ENCODE measurements at places on chromosomes 7 and 10.

DNA sequence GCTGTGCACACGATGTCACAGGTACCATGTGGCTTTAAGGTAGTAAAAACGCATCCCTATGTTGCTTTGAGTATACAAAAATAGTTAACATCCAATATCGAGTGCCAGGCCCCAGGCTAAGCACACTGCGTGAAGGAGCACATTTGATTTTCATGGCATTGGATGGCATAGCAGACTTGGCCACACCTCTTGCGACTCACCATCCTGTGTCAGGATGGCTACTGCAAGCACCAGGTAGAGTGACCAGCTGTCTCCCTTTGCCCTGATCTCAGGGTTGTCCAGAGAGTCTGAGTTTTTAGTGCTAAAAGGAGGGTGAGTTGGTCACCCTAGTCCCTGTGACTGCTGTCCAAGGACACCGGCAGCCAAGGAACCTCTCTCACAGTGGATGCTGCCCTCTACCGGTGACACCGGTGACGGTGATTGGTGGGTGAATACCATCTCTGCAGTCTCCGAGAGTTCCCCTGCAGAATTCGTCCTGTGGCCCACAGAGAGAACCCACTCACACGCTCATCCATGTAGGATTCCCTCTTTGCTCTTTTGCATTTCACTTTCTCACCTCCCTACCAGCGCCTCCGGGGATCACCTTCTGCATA lies 76.1 kb downstream of the BICC1 start:
- DNase-seq, result no peak

- DNase-seq, result no peak
Measured at GRCh38 chr10:95537542-95537927, 23.6 kb downstream of the SORBS1 start.

GRCh38 chr7:9264395-9264794 lies 831.0 kb downstream of the NXPH1 start:
- DNase-seq, result no peak

GRCh38 chr10:121614613-121615434 lies 16.6 kb upstream of the FGFR2 start:
- no peak for DNase-seq

DNA sequence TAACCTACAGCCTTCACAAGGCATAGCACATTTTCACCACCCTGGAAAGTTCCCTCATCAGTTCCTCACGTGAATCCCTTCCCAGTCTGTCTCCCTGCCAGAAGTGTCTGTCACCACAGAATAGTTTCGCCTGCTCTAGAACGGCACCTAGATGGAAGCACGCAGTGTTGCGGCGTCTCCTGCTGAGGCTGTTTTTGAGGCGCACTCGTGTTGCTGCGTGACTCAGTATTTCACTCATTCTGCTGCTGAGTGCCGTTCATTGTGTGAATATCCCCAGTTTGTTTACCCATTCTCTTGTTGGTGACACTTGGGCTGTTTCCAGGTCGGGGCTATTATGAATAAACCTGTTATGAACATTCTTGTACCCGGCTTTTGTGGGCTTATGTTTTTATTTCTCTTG lies 12.8 kb downstream of the NOS3 start:
- no peak for DNase-seq

GRCh38 chr7:47878662-47879061 lies 69.6 kb downstream of the PKD1L1 start:
- no peak for DNase-seq

GRCh38 chr10:3755440-3756359 lies 29.3 kb downstream of the KLF6 start:
- no peak for DNase-seq

DNA sequence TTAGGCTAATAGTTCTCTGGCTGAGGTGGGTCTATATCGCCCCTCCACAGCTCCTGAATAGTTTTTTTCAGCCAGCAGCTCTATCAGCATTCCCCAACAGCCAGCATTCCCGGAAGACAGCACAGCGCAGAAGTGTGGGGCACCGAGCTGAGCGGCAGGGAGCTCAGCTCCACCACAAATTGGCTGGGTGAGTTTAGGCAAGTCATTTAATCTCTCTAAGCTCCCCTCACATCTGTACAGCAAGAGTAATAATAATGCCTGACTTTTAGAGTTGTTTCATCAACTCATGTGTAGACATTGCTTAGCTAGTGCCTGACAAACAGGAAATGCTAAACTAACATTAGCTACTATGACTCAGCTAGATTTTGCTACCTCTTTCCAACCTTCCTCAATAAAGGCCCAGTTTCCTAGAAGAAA lies 247.9 kb upstream of the PTN start:
- no peak for DNase-seq

DNA sequence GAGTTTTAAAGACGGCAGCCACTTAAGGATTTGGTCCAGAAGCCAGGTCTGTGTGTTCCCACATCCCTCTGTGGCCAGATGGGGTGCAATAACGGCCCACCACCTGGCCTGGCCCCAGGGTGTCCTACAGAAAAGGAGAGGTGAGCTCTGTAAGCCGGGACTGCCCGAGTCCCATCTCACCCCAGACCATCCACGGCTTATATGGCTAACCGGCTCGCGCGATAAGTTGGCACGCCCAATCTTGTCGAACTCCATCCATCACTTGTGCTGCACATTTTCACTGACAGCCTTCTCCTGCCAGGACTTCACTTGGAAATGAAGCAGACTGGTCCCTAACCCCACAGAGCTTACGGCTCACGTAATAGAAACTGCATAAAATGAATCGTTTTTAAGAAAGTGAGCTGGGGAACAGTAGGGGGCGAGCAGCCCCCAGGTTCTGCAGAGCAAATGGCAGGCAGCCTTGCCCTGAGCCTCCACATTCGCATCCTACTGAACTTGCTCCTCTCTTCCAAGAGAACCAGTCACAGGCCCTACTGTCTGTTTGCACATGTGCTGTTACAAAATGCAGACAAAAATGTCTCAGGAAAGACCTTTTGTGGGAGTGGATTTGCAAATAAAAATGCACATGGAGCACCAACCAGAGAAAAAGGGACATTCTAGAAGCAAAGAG lies 98.2 kb downstream of the TNS3 start:
- DNase-seq, result no peak

- DNase-seq, result no peak
Measured at GRCh38 chr7:38669965-38670520, 38.9 kb upstream of the AMPH start.

DNA sequence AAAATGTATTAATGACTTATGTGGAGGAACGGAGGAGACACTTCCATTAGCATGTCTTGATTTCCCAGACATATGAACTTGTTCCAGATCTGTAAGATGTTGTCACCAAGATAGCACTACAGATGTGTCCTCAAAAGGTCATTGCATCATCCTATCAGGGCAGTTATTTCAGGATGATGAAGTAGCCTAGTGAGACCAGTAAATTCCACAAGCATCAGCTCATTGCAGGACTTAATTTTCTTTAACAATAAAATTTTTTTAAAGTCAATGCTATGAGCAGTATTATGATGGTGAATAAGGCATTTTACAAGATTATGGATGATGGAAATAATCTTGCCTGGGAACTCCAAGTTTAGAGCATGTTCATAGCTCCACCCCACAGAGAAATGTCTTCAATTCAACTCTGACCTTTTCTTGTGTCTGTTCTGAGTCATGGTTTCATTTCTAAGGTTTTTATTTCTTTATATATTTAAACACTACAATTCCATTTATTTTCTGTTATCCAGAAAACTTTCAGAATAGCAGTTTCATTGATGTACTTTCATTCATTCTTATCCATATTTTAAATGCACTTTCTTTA lies 1203.3 kb upstream of the CELF2 start:
- no peak for DNase-seq

- no peak for DNase-seq
Measured at GRCh38 chr7:156693627-156694026, 53.1 kb downstream of the RNF32 start.

- DNase-seq, result no peak
Measured at GRCh38 chr7:1290026-1290678, 57.5 kb downstream of the UNCX start.

DNA sequence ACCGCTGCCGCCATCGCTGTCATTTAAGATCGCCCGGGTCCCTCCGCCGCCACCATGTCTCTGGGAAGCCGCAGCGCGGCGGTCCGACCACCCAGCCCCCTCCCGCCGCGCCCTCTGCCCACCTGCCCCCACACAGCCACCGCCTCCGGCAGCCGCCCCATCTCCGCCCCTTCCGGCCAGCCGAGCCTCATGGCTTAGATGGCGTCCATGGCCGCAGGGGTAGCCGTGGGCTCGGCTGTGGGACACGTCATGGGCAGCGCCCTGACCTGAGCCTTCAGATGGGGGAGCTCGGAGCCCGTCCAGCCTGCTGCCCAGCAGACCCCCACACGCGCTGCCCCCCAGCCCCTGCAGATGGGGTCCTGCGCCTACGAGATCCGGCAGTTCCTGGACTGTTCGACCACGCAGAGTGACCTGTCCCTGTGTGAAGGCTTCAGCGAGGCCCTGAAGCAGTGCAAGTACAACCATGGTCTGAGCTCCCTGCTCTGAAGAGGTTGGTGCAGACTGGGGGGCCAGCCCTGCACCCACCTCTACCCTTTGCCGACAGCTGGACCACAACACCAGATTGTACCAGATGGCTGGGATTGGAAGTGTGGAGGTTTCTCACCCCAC lies 38.0 kb upstream of the TARP start:
- no peak for DNase-seq

GRCh38 chr10:96513305-96513697 lies 425 bp downstream of the TLL2 start:
- DNase-seq, result no peak

GRCh38 chr10:70482982-70483760 lies 4.6 kb downstream of the PALD1 start:
- no peak for DNase-seq

GRCh38 chr10:7589748-7590147 lies 77.0 kb downstream of the ITIH5 start:
- DNase-seq, result no peak

DNA sequence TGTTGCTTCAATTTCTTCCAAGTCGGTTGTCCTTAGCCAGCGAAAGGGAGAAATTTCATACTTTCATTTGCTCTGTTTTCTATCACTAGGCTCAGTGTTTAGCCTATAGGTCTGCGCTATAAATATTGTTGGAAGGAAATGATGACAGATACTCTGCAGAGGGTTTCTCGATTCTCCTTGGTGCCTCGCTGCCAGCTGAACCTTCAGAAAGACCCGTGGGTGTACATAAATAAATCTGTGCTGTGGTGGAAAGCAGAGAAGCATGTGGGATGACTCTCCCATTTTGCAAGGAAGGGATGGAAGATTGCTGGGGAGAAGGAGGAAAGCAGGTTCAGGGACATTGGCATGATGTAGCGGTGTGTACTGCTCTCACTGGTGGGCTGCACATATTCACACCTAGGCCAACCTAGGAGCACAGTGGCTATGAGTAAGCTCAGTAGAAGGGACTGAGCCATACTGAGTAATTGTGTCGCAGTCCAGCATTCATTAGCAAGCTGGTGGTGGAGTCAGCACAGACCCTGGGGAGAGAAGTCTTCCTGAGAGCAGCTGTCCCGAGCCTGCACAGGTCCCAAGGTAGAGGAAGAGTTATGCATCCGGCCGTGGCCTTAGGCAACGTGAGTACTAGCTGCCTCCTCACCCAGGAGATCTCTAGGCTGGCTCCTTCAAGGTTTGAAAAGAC lies 50.5 kb downstream of the PNLIPRP3 start:
- no peak for DNase-seq

GRCh38 chr7:116828281-116828680 lies 34.1 kb upstream of the CAPZA2 start:
- no peak for DNase-seq

DNA sequence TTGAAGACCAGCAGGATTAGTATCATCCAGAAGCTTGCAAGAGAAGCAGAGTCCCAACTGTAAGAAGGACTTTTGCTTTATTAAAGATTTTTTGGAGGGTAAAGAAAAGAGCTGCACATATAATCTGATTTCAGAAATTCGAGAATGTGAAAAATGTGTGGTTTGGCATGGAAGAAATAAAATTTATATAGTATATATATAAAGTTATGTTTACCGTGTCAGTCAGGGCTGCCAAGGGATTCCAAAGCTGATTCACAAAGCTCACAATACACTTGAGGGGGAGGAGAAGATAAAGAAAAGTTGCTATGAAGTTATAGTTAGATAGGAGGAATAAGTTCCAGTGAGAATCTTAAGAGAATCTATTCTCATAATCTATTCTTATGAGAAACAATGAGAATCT lies 231.8 kb upstream of the CACNA2D1 start:
- DNase-seq, result no peak

GRCh38 chr10:92678206-92678605 lies 11.5 kb upstream of the HHEX start:
- DNase-seq, result no peak

GRCh38 chr7:22931011-22931410 lies 82.9 kb downstream of the HYCC1 start:
- DNase-seq, result no peak

- no peak for DNase-seq
Measured at GRCh38 chr7:97149843-97150242, 32.3 kb downstream of the SDHAF3 start.

- no peak for DNase-seq
Measured at GRCh38 chr7:70884809-70885208, 247.1 kb upstream of the GALNT17 start.

GRCh38 chr10:1169186-1169885 lies 113.2 kb downstream of the WDR37 start:
- DNase-seq, result no peak

GRCh38 chr10:85786401-85786899 lies 580.1 kb downstream of the GRID1 start:
- DNase-seq, result no peak

GRCh38 chr7:88638583-88638982 lies 120.9 kb upstream of the ZNF804B start:
- DNase-seq, result no peak

DNA sequence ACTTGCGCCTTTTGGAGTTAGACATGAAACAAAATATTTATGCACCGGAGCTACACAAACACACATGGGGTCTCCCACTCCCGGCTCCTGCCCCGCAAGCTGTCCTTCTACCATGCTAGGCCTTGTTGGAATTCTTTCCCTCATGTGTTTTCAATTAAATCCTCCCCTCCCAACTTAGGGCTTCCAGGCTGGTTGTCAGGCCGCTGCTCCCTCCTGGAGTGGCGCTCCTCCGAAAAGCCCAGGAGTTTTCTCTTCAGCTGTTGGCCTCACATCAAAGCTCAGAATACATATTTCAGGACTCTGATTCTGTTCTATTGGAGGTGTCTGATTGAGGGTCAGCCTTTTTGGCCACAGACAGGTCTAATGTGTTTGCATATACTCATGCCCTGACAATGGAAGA lies 113.3 kb downstream of the FANK1 start:
- no peak for DNase-seq
